ENCODE measurements at places on chromosomes 12 and 14.

GRCh38 chr12:52542785-52543318, 10.1 kb downstream of the KRT71 start:
- DNase-seq = no peak

- DNase-seq = no peak
Measured at GRCh38 chr14:30272848-30273832, 285.8 kb upstream of the G2E3 start.

GRCh38 chr12:90510948-90511347, 444.0 kb downstream of the CCER1 start:
- no peak for DNase-seq

GRCh38 chr14:32361674-32362073, 32.6 kb downstream of the AKAP6 start:
- no peak for DNase-seq

DNA sequence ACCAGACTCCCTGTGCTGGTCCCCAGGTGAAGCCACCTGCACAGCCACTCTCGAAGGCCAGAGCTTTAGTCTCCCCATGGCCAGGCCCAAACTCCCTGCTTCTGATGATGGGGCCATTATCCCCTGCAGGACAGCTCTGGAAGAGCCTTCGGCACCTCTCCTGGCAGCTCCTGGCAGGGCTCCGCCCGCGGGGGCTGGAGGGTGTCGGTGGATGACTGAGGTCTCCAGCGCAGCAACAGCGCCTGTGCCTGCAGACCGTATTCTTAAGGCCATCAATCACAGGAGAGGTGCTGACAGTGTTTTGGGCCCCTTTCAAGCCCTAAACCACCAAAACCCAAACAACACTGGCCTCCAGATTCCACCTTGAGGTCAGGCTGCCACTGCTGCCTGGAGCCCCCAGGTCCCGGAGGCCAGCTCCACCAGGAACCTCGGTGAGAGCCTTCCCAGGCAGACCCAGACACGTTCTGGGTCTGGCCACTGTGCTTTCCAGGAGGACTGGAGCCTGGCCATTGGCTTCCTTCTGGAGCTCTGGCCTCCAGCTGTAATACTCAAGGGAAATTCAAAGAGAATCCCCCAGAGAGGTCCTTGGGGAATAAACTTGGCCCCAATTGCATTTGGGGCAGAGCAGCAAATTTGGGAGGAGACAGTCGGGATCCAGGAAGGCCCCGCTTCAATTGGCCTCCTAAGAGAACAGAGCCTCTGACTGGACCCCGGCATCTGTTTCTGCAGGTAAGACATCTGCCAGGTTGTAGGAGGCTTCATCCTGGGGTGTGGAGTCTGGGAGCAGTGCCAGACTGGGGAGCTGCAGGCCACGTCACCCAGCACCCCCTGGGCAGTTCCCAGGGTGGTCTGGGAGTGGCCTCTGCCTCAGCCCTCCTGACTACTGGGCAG, 210.6 kb upstream of the RTL1 start:
- no peak for DNase-seq

DNA sequence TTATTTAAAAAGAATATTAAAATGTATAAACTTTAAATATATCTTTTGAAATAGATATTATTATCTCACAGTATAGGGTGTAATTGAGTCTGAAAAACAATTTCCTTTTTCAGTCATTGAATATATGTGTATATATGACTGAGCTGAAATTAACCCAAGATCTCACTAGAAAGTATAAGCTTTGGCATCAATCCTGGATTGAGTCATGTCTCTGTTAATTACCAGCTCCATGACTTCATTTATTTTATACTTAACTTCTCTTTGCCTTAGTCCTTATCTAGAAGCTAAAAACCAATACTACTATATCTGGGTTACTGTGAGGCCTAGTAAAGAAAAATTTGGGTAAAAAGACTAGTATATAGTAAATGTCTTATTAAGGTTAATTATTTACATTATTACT, 1020.3 kb downstream of the LRFN5 start:
- DNase-seq = no peak

DNA sequence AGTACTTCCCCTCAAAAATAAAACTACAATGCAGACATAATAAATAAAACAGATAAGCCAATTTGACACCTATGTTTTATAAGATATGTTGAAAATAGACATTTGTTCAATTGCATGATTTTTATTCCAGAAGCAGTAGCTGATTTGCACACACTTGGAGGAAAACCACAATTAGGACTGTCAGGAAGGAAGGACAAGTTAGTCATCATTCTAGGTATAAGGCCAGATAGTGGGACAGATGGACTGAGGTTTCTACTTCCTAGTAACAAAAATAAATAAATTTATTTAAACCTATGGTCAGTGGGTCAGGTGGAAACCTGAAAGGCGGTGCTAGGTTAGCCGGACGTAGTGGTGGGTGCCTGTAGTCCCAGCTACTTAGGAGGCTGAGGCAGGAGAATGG, 141.8 kb upstream of the RASSF8 start:
- no peak for DNase-seq

DNA sequence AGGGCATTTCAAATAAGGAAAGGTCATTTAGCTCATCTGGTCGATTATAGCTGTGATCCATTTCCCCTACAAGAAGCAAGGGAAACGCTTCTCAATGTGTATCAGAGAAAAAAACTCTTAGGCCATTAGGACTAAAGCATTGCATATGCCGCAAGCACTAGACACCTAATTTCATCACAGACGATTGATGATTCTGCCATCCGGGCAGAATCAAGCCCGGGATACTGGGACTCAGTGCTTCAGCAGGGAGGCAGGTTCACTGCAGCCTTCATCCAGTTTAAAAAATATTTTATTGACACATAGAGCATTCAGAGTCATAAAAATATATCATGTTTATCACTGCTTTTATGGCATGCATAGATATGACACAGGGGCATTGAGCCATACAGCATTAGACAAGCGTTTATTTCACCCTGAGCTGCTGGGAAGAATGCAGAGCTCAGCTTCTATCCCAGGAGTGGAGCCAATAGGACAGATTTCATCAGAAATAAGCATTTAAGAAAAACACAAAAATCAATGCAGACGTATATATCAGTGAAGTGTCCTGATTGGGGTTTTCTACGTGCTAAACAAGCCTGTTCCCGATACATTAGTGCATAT, 806.9 kb downstream of the GALC start:
- no peak for DNase-seq

DNA sequence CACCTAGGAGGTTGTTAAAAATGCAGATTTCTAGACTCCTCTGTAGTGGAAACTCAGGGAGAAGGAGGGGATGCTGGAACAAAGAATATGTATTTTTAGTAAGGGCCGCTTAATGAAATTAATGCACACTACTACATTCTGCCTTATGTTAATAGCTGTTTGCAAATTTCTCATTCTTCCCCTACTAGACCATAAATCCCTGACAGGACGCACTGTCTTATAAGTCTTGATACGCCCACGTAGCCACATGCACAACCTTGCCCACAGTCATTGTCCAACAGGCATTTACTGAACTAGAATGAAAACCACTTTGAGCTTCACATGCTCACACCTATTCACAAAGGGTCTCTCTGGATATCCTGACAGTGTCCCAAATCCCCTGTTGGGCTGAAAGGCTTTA, 10.5 kb downstream of the KRT2 start:
- DNase-seq = no peak

GRCh38 chr12:132133952-132134652, 10.0 kb downstream of the DDX51 start:
- DNase-seq = no peak

GRCh38 chr12:15201056-15201455, 20.2 kb downstream of the RERG start:
- DNase-seq = no peak
